ENCODE measurements at places on chromosomes 5 and 9. TPM values are rescaled to one million over a fixed set of nuclear protein-coding genes. Genes with fewer than 3 reads are reported as not detected.

GRCh38 chr5:33010846-33011245 lies 299.7 kb downstream of the NPR3 start:
- H3K36me3 ChIP-seq, result peaks cover 5% of the 10 kb centered on the region
- no peak overlapping the region for H3K4me3 ChIP-seq
- H3K27ac ChIP-seq, result no peak overlapping the region
- no peaks in the 10 kb centered on the region for H3K27me3 ChIP-seq

GRCh38 chr5:151312756-151313324 lies 9.3 kb upstream of the SLC36A3 start:
- no peak overlapping the region for H3K27ac ChIP-seq
- peaks cover 62% of the 10 kb centered on the region for H3K27me3 ChIP-seq
- H3K4me3 ChIP-seq, result no peak overlapping the region
- DNase-seq, result no peak
- no peaks in the 10 kb centered on the region for H3K4me1 ChIP-seq
- no peaks in the 10 kb centered on the region for H3K36me3 ChIP-seq

GRCh38 chr5:56569566-56569965 lies 245.8 kb upstream of the MAP3K1 start:
- no peaks in the 10 kb centered on the region for H3K27me3 ChIP-seq
- DNase-seq, result no peak
- H3K36me3 ChIP-seq, result no peaks in the 10 kb centered on the region
- no peaks in the 10 kb centered on the region for H3K4me1 ChIP-seq

The DAB2 gene
- total RNA-seq, result 9.5 TPM

All from Calu3 (cell line).